T47D (cell line): ENCODE measurements at places on chromosomes 11 and 22.
A peak's percentile ranks its signal among the peaks of the same experiment; 100 is the strongest.

GRCh38 chr22:21972293-21972779, 10.3 kb downstream of the TOP3B start:
- DNase-seq, result peak; percentile 33

DNA sequence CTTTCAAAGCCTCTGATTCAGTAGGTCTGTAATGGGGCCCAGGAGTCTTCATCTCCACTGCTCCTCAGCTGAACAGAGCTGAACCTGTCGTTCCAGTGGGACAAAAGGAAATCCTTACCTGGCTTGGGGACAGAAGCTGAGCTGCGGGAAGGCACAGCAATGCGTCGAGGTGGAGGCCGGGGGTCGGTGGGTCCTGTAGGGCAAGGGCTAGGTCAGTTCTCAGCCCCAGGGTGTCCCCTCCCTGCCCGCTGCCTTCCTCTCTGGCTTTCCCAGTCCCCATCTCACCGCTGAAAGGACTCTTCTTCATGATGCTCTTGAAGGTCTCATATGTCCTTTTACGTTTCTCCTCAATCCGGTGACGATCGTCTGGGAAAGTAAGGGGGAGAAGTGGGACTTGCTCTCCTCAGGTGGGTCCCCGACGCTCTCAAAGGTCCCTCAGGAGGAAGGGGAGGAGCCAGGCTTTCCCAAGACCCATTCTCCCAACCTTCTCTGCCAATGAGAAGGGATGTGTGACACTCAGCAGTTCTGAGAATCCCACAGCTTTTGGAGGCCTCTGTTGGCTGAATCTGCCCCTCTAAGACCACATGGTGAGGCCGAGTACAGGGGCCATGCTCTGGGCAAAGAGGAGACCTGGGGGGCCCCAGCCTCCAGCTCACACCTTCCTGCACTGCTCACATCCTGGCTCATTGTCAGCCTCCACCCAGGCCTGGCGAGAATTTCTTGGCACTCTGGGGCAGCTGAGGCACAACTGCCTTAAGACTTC, 7.0 kb downstream of the RELA start:
- no peak for DNase-seq

- peak; percentile 71 for DNase-seq
Measured at GRCh38 chr22:30309951-30310741, 16.6 kb downstream of the TBC1D10A start.

DNA sequence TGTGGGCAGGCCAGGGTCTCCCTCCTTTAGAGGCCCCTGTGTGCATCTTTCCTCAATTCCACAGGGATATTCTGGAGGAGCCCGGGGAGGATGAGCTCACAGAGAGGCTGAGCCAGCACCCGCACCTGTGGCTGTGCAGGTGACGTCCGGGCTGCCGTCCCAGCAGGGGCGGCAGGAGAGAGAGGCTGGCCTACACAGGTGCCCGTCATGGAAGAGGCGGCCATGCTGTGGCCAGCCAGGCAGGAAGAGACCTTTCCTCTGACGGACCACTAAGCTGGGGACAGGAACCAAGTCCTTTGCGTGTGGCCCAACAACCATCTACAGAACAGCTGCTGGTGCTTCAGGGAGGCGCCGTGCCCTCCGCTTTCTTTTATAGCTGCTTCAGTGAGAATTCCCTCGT, 39.1 kb downstream of the TPCN2 start:
- no peak for DNase-seq

GRCh38 chr11:34730544-34731295, 109.8 kb downstream of the EHF start:
- no peak for DNase-seq

GRCh38 chr22:43827003-43827735, 15.1 kb upstream of the EFCAB6 start:
- no peak for DNase-seq

GRCh38 chr11:60855726-60856633, at the start of gene PTGDR2:
Gene PTGDR2, minus strand, starts transcription at chr11:60855950. Its CDS starts 2,228 bp downstream, at chr11:60853722.
- no peak for DNase-seq

DNA sequence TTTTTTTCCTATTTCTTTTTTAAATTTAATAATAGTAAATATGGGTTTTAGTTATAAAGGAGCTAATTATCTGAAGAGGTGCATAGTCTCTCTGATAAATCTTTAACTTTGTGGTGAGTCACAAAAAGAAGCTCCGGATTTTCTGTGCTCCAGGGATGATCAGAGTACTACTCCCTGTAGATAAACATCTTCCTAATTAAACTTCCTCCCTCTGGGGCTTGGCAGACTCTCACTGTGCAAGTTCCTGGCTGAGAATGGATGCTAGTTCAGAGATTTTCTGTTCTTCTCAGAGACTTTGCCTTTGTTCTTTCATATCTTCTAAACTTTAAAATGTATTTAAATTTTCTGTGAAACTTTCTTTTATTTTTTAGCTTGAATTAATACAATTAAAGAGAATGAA, at the start of gene OR10G7:
TSS of gene OR10G7 (minus strand) at position 72 of the 400 bp plus-strand sequence. CDS start 2,324 bp downstream, outside the sequence.
- no peak for DNase-seq

GRCh38 chr11:70935006-70935768, 317.2 kb downstream of the SHANK2 start:
- DNase-seq, result peak; percentile 71

GRCh38 chr11:114209343-114209742, 86.9 kb upstream of the NNMT start:
- DNase-seq, result no peak
